Mesothelial cell of epicardium (in vitro differentiated cells): ENCODE measurements at places on chromosomes 16 and 17. TPM values are rescaled to one million over a fixed set of nuclear protein-coding genes. Genes with fewer than 3 reads are reported as not detected.

DNA sequence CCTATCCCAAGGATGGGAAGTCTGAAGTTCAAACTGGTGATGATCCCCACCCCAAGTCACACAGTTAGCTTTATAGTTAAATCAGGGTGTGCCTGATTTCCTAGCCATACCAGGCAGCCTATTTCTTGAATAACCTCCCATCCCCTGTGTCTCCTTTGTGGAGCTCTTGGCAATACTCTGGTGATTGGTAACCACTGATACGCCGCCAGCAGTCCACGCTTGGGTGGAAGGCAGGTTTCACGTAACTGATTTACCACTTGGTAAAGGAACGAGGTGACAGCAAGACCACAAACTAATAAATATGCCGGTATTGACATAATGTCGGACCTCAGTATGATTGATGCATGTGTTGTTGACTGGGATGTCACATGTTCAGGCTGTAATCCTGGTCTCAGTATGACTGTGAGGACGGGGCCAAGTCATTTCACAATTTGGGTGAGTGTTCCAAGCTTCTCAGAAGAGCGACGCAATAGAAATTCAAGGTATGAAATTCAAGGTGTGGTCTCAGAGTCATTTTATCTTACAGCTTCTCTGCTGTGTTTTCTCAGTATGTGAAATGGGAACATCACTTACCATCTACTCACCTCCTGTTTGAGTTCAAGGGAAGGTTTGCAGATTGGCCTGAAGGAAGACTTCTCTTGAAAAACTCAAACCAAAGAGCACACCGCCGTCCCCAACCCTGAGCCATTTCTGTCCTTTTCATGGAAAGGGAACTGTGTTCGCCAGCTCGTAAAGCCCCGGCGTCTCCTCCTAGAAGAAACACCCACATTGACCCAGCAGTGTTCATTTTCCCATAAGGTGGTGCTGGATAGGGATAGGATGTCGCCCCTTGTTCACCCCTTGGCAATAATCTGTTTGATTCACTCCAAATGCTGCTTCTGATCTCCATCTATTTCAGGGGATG, 678.9 kb downstream of the WWOX start:
- H3K27me3 ChIP-seq, result no peaks in the 10 kb centered on the region
- H3K27ac ChIP-seq, result no peak overlapping the region
- DNase-seq, result no peak
- no peak overlapping the region for H3K4me3 ChIP-seq
- H3K4me1 ChIP-seq, result no peaks in the 10 kb centered on the region
- no peaks in the 10 kb centered on the region for H3K36me3 ChIP-seq

- H3K4me3 ChIP-seq, result no peak overlapping the region
- H3K27me3 ChIP-seq, result peaks cover 15% of the 10 kb centered on the region
- DNase-seq, result no peak
Measured at GRCh38 chr17:72021417-72022041, 99.3 kb upstream of the SOX9 start.

The TBC1D3B gene
- total RNA-seq, result 27.9 to 28.4 TPM (median 28.2 TPM) in 3 replicates

DNA sequence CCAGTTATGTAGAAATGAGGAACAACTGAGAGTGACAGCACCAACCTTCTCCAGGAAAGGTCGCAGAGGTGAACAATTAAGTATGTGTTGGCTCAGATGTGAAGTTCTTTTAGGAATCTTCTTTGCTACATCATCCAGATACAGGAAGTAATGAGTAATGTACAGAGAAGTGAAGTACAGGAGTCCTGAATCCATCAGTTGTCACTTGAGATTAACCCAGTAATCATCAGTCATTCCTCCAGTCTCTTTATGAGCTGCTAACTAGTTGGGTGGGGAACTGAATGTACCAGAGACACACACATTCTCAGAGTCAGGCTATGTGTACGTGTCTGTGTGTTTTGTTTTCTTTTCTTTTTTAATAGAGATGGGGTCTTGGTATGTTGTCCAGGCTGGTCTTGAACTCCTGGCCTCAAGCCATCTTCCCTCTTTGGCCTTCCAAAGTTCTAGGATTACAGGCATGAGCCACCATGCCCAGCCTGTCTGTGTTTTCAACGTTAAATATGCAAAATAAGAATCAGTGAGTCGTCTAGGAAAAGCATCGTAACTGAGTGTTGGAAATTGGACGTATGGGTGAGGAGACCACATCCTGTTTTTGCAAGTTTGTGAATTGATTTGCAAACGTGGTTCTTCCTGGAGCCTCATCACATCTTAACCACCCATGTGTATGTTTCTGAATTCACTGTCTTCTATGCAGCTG, 19.9 kb downstream of the ZNF200 start:
- H3K27me3 ChIP-seq, result peaks cover 1% of the 10 kb centered on the region
- no peaks in the 10 kb centered on the region for H3K36me3 ChIP-seq
- no peak for DNase-seq
- no peaks in the 10 kb centered on the region for H3K4me1 ChIP-seq

The CACNA1G gene
- 26.1 to 29.0 TPM (median 26.9 TPM) in 3 replicates for total RNA-seq

The TBC1D3C gene
- 0.18 TPM in 1 of 3 replicates, not detected in the others for total RNA-seq

The PRPF8 gene
- total RNA-seq, result 331 to 354 TPM (median 334 TPM) in 3 replicates

- H3K36me3 ChIP-seq, result peaks cover 4% of the 10 kb centered on the region
- H3K4me1 ChIP-seq, result peaks cover 14% of the 10 kb centered on the region
- no peak overlapping the region for H3K4me3 ChIP-seq
- H3K27me3 ChIP-seq, result no peaks in the 10 kb centered on the region
Measured at GRCh38 chr17:63647936-63648335, 25.7 kb downstream of the MAP3K3 start.

- H3K27ac ChIP-seq, result no peak overlapping the region
- H3K4me3 ChIP-seq, result no peak overlapping the region
Measured at GRCh38 chr17:72294487-72294893, 173.7 kb downstream of the SOX9 start.

DNA sequence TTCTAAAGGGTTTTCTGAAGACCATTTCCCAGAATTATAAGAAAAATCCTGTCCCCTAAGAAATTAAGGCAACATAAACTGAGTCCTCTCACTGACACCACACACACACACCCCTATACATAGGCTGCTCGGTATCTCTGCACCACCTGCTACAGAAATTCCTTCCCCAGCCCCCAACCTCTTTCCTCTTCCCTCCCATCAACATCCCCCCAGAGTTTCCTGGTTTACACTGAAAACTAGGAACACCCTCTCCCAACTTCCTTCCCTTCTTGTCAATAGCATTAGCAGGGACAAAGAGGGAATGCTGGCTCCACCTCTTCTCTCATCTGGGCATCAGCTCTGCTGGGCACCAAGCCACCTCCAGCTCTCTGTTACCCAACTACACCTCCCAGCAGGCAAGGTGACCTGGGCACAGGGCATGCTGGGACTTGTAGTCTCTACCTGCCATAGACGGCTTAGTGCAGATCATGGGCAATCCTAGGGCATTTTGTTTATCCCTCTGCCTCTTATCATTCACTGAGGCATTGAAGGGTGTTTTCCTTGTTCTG, 15.7 kb downstream of the CAVIN1 start:
- no peaks in the 10 kb centered on the region for H3K27me3 ChIP-seq
- H3K36me3 ChIP-seq, result peaks cover 8% of the 10 kb centered on the region
- H3K27ac ChIP-seq, result peak overlapping the region; percentile 16
- H3K4me1 ChIP-seq, result peaks cover 22% of the 10 kb centered on the region

- H3K4me3 ChIP-seq, result no peak overlapping the region
- H3K27me3 ChIP-seq, result peaks cover 3% of the 10 kb centered on the region
- DNase-seq, result no peak
Measured at GRCh38 chr16:54201200-54201599, 85.4 kb downstream of the IRX3 start.

DNA sequence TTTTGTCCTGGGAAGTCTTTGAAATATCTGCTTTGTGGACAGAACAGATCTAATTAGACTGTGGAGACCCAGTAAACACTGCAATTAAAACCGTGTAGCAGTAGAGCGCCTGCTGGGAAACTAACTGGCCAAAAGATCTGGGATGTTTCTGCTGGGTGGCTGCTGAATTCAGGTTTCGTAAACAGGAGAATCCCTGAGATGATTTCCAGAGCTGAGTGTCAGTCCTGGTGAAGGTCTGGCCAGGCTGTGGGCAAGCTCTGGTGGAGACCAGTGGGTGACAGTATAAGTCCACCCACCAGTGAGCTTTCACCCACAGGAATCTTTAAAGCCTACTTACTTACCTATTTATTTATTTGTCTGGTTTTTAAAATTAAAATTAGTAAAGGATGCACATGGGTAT, 257.2 kb downstream of the IRF8 start:
- peaks cover 7% of the 10 kb centered on the region for H3K4me1 ChIP-seq
- no peaks in the 10 kb centered on the region for H3K36me3 ChIP-seq
- no peak overlapping the region for H3K27ac ChIP-seq
- no peak for DNase-seq

The KRT12 gene
- total RNA-seq, result not detected in 3 replicates

The KRT40 gene
- total RNA-seq, result 0.16 TPM in 1 of 3 replicates, not detected in the others

DNA sequence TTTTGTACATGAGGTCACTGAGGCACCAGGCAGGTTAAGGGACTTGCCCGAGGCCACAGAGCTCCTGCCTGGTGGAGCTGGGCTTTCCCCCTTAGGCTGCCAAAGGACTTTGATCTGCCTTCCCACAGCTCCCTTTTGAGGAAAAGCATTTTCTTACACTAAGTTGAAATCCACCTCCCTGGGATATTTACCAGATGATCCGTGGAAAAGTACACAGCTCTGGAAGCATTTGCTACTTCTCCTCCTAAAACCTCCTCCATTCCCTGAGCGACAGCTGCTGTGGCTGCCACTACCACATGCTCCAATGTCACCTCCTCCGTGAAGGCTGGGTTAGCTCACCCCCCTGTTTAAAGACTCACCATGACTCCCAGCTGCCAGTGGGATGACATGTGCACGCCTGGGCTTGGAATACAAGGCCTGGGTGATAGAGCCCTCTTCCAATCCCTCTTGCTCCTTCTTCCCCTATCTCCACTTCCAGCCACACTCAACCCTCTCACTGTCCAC, 1.2 kb upstream of the MPRIP start:
- H3K27me3 ChIP-seq, result no peaks in the 10 kb centered on the region
- peak overlapping the region; percentile 71 for H3K4me3 ChIP-seq
- H3K36me3 ChIP-seq, result peaks cover 1% of the 10 kb centered on the region

DNA sequence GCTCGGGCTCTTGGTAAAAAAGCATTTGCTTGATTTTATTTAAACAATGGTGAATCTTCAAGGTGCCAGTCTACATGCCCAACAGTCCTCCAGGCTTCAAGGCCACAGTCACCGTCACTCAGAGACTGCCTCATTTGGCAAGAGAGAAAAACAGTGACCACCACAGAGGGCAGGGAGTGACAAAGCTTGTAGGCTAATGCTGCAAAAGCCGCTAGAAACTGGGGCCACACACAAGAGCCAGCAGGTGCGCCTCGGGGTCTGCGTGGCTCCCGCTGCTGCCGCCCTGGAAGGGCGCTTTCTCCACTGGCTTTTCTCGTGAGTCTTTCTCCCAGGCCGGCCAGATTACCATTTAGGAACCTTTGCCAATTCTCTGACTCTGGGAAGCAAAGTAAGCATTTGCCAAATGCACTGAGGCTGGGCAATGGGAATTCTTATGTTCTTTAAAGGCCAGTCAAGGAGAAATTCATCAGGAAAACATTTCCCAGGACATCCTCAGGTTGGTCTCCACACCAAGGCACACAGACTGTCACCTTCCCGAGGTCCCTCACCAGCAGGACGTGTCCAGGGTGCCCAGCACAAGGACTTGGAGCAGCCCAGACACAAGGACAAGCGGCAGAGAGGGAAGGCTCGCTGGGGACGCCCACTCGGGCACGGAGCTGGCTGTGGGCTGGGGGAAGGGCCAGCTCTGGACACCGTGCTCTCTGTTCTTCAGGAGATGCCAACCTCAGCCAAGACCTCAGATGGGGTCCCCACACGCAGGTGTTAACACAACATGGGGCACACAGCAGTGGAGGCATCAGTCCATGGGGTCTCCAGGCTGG, 12.5 kb upstream of the C16orf95 start:
- no peaks in the 10 kb centered on the region for H3K4me1 ChIP-seq
- no peaks in the 10 kb centered on the region for H3K27me3 ChIP-seq
- no peak overlapping the region for H3K4me3 ChIP-seq
- H3K27ac ChIP-seq, result no peak overlapping the region
- no peak for DNase-seq

- H3K4me3 ChIP-seq, result no peak overlapping the region
- no peak overlapping the region for H3K27ac ChIP-seq
- DNase-seq, result no peak
- no peaks in the 10 kb centered on the region for H3K27me3 ChIP-seq
- no peaks in the 10 kb centered on the region for H3K4me1 ChIP-seq
Measured at GRCh38 chr16:47230296-47230695, 86.6 kb upstream of the NETO2 start.

The ABCA10 gene
- 0.45 to 0.74 TPM (median 0.55 TPM) in 3 replicates for total RNA-seq

DNA sequence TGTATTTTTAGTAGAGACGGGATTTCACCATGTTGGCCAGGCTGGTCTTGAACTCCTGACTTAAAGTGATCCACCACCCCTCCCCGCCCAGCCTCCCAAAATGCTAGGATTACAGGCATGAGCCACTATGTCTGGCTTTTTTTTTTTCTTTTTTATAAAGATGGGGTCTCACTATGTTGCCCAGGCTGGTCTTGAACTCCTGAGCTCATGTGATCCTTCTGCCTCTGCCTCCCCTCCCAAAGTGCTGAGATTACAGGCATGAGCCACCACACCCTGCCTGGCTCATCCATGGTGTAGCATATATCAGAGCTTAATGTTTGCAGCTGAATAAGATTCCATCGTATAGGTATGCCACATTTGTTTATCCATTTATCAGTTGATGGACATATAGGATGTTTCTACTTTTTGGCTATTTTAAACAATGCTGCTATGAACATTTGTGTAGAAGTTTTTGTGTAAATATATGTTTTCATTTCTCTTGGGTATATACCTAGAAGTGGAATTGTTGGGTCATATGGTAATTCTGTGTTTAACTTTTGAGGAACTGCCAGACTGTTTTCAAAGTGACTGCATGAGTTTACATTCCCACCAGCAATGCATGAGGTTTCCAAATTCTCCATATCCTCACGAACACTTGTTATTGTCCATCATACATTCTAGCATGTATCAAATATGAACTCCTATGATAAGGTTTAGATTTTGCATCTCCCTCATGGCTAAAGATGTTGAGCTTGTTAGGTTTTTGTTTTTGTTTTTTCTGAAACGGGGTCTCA, 55.7 kb upstream of the HAS3 start:
- DNase-seq, result no peak
- no peak overlapping the region for H3K4me3 ChIP-seq
- no peaks in the 10 kb centered on the region for H3K27me3 ChIP-seq

DNA sequence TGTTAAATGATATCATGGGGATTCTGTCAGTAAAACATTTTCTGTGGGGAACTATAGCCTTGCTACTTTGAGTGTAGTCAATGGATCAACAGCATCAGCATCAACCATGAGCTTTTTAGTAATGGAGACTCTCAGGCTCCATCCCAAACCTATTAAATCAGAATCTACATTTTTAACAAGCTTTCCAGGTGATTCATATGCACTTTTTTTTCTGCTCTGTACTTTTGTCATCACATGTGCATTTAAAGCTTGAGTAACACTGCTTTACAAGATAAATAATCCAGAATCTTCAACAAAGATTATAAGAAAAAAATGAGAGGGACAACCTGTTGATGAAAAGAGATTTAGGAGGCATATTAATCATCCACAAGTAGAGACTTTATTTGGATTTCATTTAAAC, 23.5 kb downstream of the NUP93 start:
- peaks cover 29% of the 10 kb centered on the region for H3K36me3 ChIP-seq
- no peaks in the 10 kb centered on the region for H3K4me1 ChIP-seq
- no peaks in the 10 kb centered on the region for H3K27me3 ChIP-seq
- H3K4me3 ChIP-seq, result no peak overlapping the region
- no peak overlapping the region for H3K27ac ChIP-seq
- no peak for DNase-seq

- H3K36me3 ChIP-seq, result peaks cover 14% of the 10 kb centered on the region
- no peaks in the 10 kb centered on the region for H3K27me3 ChIP-seq
- no peak overlapping the region for H3K4me3 ChIP-seq
- H3K4me1 ChIP-seq, result peaks cover 41% of the 10 kb centered on the region
- H3K27ac ChIP-seq, result peak overlapping the region; percentile 86
- DNase-seq, result no peak
Measured at GRCh38 chr17:50182783-50183420, 17.1 kb downstream of the SGCA start.
